ENCODE measurements at places on chromosomes 7 and 10.

- DNase-seq: no peak
Measured at GRCh38 chr7:83077328-83077727, 85.4 kb downstream of the PCLO start.

DNA sequence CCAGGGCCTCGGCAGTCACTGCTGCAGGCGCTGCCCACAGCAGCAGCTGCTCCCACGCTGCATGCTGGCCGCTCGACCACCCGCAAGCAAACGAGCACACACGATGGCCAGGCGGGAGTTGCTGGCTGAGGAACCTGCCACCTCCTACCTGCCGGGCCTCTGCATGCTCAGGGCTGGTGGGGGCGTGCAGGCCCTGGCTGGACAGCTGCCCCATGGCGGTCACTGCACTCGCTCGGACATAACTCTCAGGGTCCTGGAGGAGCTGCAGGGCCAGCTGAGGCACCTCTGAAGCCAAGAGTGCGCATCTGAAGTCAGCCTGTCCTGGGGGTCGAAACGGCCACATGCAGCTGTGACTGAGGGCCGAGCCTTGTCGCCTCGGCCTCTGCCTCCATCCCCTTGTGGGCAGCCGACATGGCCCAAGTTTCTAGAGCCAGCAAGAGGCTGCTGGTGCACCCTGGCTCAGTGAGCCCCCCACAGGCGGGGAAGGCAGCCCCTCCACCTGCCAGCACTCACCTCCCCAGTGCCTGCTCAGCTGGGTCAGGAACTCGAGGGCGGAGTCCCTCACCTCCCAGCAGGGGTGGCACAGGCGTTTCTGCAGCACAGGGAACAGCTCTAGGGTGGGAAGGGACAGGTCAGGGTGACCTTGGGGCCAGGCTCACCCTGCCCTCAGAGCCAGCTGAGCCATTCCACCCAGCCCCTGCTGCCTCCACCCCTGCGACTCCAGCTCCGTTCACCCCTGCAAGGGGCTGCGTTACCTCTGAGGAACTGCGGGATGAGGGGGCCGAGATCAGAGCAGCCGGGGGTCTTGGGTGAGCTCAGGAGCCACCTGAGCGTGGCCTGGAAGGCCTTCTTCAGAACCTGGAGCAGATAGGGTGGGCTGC is 16.1 kb downstream of the BRAT1 start:
- DNase-seq: peak; percentile 38

DNA sequence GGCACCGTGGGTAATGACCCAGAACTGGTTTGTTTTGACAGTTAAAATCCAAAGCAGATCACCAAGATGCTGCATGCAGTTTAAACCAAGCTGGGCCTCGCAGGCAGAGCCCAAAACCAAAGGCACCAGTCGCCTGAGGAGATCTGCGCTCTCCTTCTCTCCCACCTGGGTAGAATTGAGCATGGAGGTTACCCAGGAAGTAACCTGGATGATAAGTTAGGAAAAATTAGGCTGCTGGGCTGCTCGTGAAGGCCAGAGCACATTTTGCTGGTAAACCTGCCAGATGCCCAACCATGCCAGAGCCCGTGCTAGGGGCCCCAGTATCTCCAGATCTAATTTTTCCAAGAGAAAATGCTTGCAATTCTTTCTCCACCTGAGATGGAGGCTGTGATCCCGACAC is 388.3 kb upstream of the MGMT start:
- no peak for DNase-seq

DNA sequence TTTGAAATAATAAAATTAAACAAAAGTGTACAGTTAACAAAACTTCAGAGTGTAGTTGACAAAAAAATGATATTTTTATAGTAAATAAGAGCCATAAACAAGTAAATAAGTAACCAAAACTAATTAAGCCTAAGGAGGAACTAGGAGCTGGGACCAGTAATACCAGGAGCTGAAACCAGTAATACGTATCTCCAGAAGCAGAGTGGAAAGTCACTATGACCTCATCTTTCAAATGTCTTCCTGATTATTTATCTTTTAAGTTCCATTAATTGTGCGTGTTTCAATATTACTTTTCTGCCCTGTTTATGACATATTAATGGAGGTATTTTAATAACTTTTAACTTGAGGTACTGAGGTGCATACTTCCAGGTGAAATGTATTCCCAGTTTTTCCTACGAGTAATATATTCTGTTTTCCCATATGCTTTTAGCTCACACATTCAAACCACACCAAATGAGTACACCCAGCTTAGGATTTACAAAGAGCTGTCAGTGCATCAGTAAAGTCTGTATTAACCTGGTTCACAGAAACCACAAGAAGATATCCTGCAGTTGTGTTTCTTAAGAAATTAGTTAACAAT is 283.7 kb upstream of the HGF start:
- DNase-seq: no peak

All from natural killer cell treated with Interleukin-12 subunit alpha and Interleukin-12 subunit beta and Interleukin-15 and Interleukin-18, amount 100 ng/mL, for 72 hours (primary cell).